ENCODE measurements at places on chromosomes 5 and 9.

DNA sequence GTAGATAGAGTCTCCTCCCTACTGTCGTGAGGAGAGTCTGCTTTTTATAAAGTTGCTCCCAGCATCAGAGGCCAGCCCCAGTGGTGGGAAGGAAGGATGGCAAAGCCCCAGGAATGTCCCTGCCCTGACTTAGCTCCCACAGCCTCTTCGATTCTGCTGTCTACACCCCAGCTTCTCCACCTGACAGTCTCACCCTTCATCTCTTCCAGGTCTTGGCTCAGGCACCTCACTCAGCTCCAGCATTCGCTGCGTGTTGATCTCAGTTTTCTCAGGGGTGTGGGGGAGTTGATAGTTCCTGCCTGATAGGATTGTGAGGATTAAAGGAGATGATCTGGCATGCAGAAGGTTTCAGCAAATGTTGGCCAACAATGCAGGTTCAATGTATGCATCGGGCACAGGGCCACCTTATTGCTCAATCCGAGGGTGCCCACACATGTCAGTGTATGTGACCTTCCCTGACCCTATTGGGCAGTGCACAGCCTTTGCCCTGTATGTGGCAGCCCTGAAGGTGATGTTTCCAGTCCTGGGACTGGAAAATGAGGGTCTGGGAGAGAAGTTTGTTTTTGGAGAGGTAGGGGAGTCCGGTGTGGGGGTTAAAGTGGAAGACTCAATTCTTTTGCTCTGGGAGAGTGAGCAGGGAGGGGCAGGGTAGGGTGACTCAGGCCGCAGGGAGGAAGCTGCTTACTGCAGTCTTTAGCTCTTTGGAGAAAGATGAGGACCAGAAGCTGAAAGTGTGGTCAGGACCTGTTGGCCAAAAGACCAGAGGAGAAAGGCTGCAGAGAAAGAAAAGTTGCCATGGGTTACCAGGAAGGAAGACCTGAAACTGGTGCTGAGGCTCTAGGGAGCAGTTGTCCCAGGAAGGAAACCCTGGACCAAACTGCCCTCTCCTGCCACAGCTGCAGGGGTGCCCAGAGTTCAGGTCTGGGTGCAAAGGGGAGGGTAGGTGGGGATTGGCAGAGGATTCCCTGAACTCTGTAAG, 153.2 kb downstream of the MACROH2A1 start:
- DNase-seq, result peak; percentile 65

DNA sequence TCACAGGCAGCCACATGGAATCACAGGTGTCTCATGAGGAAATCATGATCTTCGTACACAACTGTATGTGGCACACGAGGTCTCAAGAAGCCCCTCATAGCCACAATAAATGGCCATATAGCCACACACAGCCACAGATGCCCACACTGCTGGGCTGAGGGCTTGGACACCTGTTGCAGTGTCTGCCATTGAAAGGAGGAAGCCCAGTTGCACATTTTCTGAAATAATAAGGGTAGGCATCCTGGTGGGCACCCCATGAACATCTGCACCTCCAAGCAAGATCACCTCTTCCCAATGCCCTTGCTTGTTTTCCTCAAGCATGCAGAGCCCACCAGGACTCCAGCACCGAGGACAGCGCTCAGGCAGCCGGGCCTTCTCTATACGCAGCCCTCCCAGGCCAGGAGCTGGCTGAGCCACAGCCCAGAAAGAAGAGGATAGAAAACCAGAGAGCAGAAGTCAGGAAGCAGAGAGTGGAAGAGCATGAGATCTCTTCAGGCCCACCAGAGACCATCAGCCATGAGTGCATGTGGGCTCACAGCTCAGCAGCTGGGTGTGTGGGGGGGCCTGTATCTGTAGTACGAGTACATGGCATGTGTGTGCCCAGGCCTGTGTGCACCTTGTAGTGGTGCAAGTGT, 1.0 kb upstream of the ACSL6 start:
- DNase-seq, result peak; percentile 69

GRCh38 chr5:38753776-38754175, 92.0 kb upstream of the OSMR start:
- no peak for DNase-seq

- peak; percentile 79 for DNase-seq
These were observed 111.1 kb downstream of the ARHGAP26 start for GRCh38 chr5:142881076-142881783.

DNA sequence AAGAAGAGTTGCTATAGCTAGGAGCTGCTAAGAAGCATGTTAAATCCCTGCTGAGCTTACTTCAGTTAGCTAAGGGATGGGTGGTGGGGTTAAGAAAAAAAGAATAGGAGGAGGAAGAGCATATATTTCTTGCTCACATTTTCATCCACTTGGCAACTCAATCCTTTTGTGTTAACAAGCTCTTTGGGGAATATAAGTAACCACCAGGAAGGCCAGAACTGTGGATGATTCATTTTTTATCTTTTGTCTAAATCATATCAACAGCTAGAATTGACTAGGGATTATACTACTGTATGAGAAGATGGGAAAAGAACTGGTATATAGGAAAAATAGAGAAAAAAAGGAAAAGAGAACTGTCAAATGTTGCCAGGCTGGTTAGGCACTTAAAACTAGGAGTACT, 555.3 kb upstream of the ARRDC3 start:
- peak; percentile 77 for DNase-seq

DNA sequence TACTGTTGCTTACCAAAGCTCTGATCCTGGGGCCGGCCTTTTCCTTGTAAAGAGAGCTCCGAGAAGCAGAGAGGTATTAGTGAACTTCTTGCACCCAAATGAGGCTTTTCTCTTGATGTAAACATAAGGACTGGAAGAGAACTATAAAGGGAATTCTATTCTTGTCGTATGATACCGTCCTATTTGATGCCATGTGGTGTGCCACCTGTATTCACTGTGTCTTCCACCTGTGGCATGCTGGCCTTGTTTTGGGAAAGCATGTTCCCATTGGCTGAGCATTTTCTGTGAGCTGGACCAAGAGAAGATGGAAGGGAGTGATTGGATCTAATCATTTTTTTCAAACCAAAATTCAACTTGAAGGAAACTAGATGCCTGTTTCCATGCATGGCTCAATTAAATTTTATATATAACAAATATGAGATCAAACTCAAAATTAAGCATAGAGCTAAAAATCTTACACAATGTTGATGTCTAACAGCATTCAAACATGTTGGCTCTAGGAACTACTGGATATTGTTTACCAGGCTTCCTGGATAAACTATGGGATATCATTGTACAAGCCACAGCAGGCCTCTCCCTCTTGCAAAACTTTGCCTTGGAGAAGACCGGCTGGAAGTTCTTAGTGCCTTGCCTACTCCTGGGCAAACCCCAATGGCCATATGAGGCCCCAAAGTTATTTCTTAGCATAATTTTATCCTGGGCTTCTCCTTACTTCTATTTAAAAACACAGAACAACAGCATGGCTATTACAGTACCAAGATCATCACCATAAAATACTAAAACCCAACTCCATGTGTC, 115.3 kb downstream of the TSSK1B start:
- DNase-seq, result no peak

DNA sequence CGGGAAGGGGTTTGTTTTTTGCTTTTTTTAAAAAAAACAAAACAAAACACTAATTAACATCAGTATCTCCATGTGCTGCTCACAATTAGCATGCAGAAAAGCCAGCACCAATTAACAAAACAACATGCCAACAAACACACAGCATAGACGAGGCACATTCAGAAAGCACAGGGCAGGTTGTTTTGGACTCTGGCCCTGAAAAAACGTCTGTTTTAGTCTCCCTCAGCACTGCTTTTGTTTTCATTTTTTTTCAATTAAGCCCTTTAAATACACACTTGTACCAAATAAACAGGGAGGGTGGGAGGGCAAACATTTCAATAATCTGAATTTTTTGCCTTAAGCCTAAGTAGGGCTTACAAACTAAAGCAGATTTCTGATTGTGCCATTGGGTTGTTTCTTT, 309.6 kb downstream of the DTWD2 start:
- no peak for DNase-seq

- DNase-seq, result peak; percentile 33
These were observed 6.3 kb downstream of the FOXD1 start for GRCh38 chr5:73442231-73442811.

DNA sequence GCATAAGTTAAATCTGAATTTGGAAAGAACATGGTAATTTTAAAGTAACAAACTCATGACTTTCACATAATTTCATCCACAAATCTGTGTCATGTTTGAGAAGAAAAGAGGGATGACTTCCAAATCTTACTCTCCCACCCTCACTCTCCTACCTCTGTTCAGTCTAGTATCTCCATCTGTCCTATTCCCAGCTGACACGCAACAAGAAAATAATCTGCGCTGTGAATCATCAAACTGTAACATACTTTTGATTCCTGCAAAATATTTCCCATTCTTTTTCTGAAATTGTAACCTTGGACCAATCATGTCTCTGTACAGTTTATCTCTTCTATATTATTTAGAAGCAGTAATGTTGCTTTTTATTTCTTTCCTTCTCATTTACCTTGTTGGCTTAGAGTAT, 91.4 kb downstream of the SLC12A2 start:
- peak; percentile 64 for DNase-seq

DNA sequence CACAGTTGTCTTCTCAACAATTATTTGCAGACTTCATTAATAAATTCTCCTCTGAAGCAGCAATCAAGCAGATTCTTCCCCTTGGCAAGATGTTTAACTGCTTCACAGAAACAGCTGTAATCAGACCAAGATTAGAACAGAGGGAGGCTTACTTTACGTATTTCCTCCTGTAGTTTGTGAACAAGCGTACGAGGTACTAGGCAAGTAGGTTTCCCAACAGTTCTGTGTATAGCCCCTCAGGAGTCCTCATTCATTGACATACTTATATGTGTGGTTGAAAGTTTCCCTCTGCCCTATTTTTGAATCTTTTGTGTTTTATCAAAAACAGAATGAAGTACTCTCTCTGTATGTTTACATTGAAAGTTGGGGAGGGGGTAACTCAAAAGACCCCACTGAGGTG, 128.0 kb downstream of the SPATA31D1 start:
- no peak for DNase-seq

DNA sequence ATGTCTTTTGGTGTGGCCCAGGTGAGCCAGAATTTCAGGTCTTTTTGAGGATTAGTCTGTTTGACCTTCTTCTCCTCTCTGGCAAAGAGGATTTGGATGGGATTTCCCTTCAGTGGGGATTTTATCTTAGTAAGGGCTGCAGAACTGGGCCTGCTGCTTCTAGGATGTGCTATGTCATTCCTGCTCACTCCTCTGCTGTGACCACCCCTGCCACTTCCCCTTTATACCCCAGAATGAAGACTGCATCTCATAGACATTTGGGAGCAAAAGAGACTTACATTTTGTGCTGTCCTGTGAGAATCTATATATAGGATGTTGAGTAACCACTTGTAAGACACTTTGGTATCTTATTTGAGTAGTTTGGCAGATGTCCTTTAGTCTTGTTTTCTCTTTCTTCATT, 76.2 kb downstream of the ARHGAP26 start:
- DNase-seq, result no peak

DNA sequence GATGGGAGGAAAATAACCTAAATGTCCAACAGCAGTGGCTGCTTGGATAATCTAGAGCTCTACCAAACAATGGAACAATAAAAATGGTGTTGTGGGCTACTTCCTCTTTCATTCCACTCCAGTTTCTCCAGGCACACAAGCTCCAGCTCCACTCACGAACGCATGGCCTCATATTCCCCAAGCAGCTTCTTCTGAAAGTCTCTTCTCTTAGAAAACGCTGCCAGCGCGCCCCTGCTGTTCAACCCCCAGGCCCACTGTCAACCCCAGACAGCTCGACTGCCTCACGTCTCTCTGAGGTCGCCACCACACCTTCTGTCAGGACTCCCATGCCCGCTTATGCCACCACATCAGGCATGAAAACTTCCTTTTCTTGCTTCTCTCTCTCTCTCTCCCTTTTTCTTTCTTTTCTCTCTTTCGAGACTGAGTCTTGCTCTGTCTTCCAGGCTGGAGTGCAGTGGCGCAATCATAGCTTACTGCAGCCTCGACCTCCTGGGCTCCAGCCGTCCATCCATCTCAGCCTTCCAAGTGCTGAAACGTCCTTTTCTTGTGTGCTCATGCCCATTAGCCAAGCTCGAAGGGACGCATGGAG, 16.2 kb downstream of the OR2V2 start:
- DNase-seq, result no peak

DNA sequence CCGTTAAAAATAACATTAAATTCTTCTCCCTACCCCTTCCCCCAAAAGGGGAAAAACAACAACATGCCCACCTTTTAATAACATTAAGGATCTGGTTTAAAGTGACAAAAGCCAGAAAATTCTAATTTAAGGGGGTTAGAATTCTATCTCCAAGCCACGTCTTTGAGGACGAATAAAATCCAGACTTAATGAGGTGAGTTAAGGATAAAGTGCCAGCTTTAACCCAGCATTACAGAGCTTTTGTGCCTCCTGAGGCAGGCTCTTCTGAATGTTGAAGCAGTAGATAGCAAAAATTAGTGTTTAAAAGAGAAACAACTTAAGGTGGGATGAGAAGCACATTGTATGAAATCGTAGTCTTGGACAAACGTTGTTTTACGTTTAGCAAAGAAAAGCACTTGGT, 329.0 kb upstream of the MPDZ start:
- DNase-seq, result no peak

GRCh38 chr5:149794041-149794440, 63.9 kb downstream of the PPARGC1B start:
- no peak for DNase-seq

DNA sequence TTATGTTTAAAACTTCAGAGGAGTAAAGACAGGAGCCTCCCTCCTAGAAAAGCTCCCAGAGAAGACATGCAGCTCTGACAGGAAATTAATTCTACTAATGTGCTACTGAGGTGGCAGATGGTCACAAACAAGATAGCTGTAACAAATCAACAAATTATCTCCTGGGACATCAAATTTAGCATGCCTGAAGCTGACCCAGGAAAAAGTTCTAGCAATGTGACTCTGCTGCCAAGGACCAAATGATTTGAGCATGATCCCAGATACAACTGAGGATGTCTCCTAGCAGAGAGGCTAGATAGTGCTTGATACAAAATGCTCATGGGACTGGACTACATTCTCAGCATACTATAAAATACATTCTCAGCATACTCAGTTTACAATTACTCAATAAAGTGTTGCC, 413.5 kb upstream of the SMC2 start:
- DNase-seq, result no peak

GRCh38 chr5:78727786-78728761, 79.5 kb upstream of the LHFPL2 start:
- DNase-seq, result no peak

GRCh38 chr5:176389135-176390123, 878 bp downstream of the HIGD2A start:
- DNase-seq, result no peak

DNA sequence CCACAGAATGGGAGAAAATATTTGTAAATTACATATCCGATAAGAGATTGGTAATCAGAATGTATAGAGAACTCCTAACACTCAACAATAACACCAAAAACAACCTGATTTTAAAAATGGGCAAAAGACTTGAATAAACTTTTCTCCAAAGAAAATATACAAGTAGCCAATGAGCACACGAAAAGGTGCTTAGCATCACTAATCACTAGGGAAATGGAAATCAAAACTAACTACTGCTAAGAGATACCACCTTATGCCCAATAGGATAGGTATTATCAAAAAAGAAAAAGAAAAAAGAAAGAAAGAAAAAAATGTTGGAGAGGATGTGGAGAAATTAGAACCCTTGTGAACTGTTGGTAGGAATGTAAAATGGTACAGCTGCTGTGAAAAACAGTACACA, 212.1 kb downstream of the TLR4 start:
- DNase-seq, result no peak
